Purkinje cell (primary cell): ENCODE measurements at places on chromosomes 5 and 9. TPM values are rescaled to one million over a fixed set of nuclear protein-coding genes. Genes with fewer than 3 reads are reported as not detected.

GTF3C5 gene
- polyA plus RNA-seq = 1.5 and 4.3 TPM in 2 replicates

DMRT3 gene
- polyA plus RNA-seq = not detected in 2 replicates

GPR151 gene
- not detected in 2 replicates for polyA plus RNA-seq

PCDHGA7 gene
- 0.73 and 1.8 TPM in 2 replicates for polyA plus RNA-seq

TRIP13 gene
- 5.2 TPM in 1 of 2 replicates, not detected in the other for polyA plus RNA-seq

ARID3C gene
- not detected in 2 replicates for polyA plus RNA-seq

CAMK4 gene
- polyA plus RNA-seq = 87.3 and 95.5 TPM in 2 replicates

TSLP gene
- polyA plus RNA-seq = 0.12 TPM in 1 of 2 replicates, not detected in the other

MAPK9 gene
- polyA plus RNA-seq = 55.8 and 58.0 TPM in 2 replicates

EGFL7 gene
- 6.2 TPM in 1 of 2 replicates, not detected in the other for polyA plus RNA-seq

SPATA31D4 gene
- not detected in 2 replicates for polyA plus RNA-seq

B4GALT7 gene
- polyA plus RNA-seq = 5.8 and 10.8 TPM in 2 replicates

C5orf46 gene
- polyA plus RNA-seq = not detected in 2 replicates

NRARP gene
- polyA plus RNA-seq = not detected in 2 replicates

BSPRY gene
- 48.0 and 54.2 TPM in 2 replicates for polyA plus RNA-seq

CNTFR gene
- polyA plus RNA-seq = 0.66 and 3.7 TPM in 2 replicates

ZDHHC11 gene
- 2.7 and 3.3 TPM in 2 replicates for polyA plus RNA-seq

ORM2 gene
- polyA plus RNA-seq = not detected in 2 replicates

FAM81B gene
- 19.6 and 22.3 TPM in 2 replicates for polyA plus RNA-seq

CCDC112 gene
- 9.8 and 11.7 TPM in 2 replicates for polyA plus RNA-seq

PCDHB7 gene
- polyA plus RNA-seq = 0.78 TPM in 1 of 2 replicates, not detected in the other

IRX1 gene
- polyA plus RNA-seq = not detected in 2 replicates

SLC34A3 gene
- polyA plus RNA-seq = not detected in 2 replicates

ARL14EPL gene
- not detected in 2 replicates for polyA plus RNA-seq

TXNDC8 gene
- not detected in 2 replicates for polyA plus RNA-seq

BTNL8 gene
- not detected in 2 replicates for polyA plus RNA-seq

OR1N1 gene
- not detected in 2 replicates for polyA plus RNA-seq

TRIM36 gene
- polyA plus RNA-seq = 35.8 and 42.3 TPM in 2 replicates

ADGRD2 gene
- not detected in 2 replicates for polyA plus RNA-seq

PCAT7 gene
- polyA plus RNA-seq = 0.53 TPM in 1 of 2 replicates, not detected in the other

GNE gene
- 4.6 and 7.0 TPM in 2 replicates for polyA plus RNA-seq

C9 gene
- 0.08 TPM in 1 of 2 replicates, not detected in the other for polyA plus RNA-seq

PCDHA1 gene
- 5.3 and 10.1 TPM in 2 replicates for polyA plus RNA-seq

CD74 gene
- polyA plus RNA-seq = 47.4 and 53.5 TPM in 2 replicates

SLCO6A1 gene
- polyA plus RNA-seq = not detected in 2 replicates

MYOZ3 gene
- polyA plus RNA-seq = 0.99 TPM in 1 of 2 replicates, not detected in the other

ELOVL7 gene
- polyA plus RNA-seq = 9.0 and 9.3 TPM in 2 replicates

BARHL1 gene
- polyA plus RNA-seq = not detected in 2 replicates

TSSK1B gene
- polyA plus RNA-seq = not detected in 2 replicates
